HT1080 (cell line): ENCODE measurements at places on chromosomes 7 and 10. TPM values are rescaled to one million over a fixed set of nuclear protein-coding genes. Genes with fewer than 3 reads are reported as not detected.

- no peak for DNase-seq
Observed at GRCh38 chr7:6107924-6108323, 76.7 kb downstream of the ANKRD61 start.

DNA sequence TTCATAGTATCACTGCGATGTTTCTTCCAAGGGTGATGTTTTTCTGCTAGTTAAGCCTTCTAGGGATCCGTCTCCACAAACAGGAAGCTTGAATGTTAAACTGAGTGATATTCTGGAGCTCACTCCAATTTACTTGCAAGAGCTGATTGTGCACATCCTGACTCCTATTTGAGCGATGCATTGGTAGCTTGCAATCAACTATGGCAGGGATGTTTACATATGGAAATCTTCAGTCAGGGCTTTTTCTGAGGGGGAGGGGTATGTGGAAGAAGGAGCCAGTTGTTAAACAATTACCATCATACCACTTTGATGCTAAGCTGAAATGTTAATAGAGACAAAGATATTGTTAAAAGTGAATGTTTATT, 43.2 kb upstream of the NXPH1 start:
- DNase-seq: no peak

GRCh38 chr7:98556288-98556687, 60.8 kb upstream of the NPTX2 start:
- no peak for DNase-seq

DNA sequence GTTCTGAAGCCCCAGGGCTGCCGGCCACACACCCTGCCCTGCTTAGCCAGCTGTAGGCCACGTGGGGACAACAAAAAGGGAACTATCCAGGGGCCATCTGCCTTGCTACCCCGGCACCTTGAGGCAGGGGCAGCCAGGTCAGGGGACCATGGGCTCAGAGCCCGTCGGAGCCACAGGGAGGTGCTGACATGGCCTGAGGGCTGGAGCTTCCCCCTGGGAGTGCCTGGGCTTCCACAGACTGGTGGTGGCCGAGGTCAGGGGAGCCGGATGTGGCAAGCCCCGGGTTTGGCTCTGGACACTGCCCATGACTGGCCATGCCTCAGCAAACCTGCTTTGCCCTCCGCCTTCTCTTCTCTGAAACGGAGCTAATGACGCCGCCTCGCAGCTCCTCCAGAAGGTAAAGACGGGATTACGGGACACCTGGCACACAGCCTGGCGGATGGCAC, 178.5 kb downstream of the EBF3 start:
- no peak for DNase-seq

The HMX3 gene
- not detected in 2 replicates for total RNA-seq
